H9 (cell line): ENCODE measurements at places on chromosomes 1 and 21. TPM values are rescaled to one million over a fixed set of nuclear protein-coding genes. Genes with fewer than 3 reads are reported as not detected.

ATP6V0B gene
- total RNA-seq, result 127 and 131 TPM in 2 replicates

FALEC gene
- total RNA-seq, result not detected in 2 replicates

OR2L13 gene
- total RNA-seq, result not detected in 2 replicates

LORICRIN gene
- not detected in 2 replicates for total RNA-seq

GRCh38 chr1:1768249-1768992 lies 9.8 kb downstream of the NADK start:
- H3K27ac ChIP-seq, result no peak overlapping the region
- H3K4me3 ChIP-seq, result no peak overlapping the region
- no peak for DNase-seq

- H3K36me3 ChIP-seq, result peaks cover 12% of the 10 kb centered on the region
- H3K27ac ChIP-seq, result no peak overlapping the region
- no peaks in the 10 kb centered on the region for H3K4me1 ChIP-seq
These were observed 68.5 kb downstream of the GPR88 start for GRCh38 chr1:100606438-100606837.

DNA sequence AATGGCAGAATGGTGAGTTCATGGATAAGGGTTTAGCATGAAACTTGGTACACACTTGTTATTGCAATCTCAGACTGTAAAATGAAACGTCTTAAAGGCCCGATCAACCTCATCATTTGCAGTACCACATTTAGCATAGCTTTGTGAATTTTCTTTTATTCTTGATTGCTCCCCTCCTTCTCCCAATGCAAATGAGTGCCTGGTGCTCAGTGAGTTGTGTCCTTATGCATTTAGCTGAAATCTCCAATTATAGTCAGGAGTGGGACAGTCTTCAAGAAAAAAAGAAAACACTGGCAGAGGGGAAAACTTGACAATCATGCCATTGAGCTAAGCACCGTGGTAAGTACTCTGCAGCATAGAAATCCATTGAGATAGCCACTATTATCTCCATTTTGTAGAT lies 161.0 kb upstream of the HMCN1 start:
- no peak overlapping the region for H3K4me3 ChIP-seq
- H3K4me1 ChIP-seq, result no peaks in the 10 kb centered on the region
- peaks cover 4% of the 10 kb centered on the region; the same call in 1 of the 2 replicates for H3K36me3 ChIP-seq
- DNase-seq, result no peak
- H3K27ac ChIP-seq, result no peak overlapping the region
